Activated naive CD4-positive, alpha-beta T cell treated with anti-CD3 and anti-CD28 coated beads, Interleukin-2, amount 50 U/mL, for 72 hours (primary cell): ENCODE measurements at places on chromosomes 6 and 20.

GRCh38 chr6:158560836-158561320 lies 987 bp downstream of the TMEM181 start:
- DNase-seq, result no peak

DNA sequence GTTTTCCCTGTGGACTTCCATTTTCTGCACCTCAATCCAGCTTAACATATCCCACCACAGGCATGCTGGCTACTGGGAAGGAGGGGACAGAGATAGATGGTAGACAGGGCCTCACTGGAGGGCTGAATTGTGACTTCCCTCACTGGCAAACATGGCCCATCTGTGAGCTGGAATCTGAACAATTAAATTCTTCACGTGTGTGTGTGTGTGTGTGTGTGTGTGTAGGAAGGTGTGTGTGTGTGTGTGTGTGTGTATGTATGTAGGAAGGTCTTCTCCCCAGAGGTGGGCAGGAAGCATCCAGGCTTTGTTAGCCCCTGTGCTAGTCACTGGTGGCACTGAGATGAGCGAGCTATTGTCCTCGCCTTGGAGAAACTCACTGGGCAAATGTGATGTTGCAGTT lies 5.4 kb upstream of the TOX2 start:
- DNase-seq, result no peak

DNA sequence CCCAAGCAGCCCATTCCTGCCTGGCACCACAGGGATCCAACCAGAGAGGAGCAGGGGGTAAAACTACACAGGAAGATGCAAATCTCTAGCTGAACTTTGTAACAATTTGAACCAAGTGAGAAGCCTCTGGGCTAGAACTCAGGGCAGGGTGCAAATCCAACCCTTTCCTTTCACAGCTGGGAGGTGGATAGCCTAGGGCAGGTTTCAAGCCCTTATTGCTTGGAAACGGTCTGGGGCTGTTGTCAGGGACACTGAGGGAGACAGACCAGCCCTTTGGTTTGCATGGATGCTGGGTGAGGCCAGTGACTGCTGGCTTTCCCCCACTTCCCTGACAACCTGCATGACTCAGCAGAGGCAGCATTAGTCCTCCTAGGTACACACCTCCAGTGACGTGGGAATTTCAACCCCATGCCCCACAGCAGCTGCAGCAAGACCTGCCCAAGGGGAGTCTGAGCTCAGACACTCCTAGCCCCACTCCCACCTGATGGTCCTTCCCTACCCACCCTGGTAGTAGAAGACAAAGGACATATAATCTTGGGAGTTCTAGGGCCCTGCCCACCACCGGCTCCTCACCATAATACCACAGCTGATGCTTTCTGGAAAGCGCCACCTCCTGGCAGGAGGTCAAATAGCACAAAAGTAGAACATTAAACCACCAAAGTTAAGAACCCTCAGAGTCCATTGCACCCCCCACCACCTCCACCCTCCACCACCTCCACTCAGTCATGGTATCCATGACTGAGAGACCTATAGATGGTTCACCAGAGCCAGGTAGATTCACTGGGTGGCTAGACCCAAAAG lies 797.7 kb upstream of the MAN1A1 start:
- peak; percentile 2 for DNase-seq

DNA sequence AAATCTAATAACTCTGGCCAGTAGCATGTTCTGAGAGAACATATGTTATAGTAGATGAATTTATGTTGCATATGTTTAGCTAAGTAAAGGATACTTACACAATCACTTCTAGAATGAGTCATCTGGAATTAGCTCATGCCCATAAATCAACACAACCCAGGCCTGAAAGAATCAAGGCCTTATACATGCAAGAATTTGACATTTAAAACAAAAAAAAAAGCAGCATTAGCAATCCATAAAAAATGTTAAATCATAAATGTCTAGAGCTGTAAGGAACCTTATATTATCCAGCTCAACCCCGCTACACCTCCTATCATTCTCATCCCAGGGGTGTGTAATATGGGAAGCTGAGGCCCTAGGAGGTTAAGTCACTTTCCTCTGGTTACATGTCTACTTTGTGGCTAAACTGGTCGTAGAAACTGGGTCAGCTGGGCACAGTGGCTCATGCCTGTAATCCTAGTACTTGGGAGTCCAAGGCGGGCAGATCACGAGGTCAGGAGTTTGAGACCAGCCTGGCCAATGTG lies 105.2 kb upstream of the CARMIL1 start:
- DNase-seq, result no peak

DNA sequence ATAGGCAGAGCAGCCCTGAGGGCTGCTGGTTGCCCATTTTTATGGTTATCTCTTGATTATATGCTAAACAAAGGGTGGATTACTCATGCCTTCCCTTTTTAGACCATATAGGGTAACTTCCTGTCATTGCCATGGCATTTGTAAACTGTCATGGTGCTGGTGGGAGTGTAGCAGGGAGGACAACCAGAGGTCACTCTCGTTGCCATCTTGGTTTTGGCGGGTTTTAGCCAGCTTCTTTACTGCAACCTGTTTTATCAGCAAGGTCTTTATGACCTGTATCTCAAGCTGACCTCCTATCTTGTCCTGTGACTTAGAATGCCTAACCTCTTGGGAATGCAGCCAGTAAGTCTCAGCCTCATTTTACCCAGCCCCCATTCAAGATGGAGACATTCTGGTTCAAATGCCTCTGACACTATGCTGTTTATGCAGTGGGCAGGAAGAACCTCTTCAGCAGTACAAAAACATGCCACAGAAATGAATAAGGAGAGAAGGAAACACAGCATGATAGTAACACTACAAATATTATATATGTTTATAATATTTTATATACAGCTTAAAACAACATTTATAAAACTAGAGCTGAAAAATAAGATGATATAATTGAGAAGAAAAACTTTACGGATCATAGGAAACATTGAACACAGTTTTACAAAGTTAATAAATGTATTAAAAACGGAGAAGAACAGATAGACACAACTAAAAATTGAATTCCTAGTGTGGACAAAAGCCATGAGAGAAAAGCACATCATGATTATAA lies 58.9 kb upstream of the SAMD5 start:
- DNase-seq, result no peak

- DNase-seq, result no peak
Measured at GRCh38 chr6:66605011-66605410, 898.0 kb upstream of the EYS start.

GRCh38 chr20:21225215-21225947 lies 77.8 kb upstream of the XRN2 start:
- DNase-seq, result no peak

DNA sequence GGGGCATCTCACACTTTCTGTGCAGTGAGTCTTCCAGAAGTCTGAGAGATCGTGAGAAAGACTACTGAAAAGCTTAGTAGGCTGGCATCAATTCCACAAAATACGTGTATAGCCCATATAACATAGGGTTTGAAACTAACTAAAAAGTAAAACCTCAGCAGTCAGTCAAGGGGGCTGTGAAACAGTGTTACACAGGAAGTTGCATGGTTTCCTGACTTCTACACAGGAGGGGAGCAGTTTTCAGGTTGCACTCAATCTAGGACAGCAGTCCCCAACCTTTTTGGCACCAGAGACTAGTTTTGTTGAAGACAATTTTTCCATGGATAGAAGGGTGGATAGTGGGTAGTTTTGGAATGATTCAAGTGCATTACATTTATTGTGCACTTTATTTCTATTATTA lies 4.7 kb upstream of the LY86 start:
- no peak for DNase-seq

GRCh38 chr6:41344876-41345275 lies 9.5 kb downstream of the NCR2 start:
- no peak for DNase-seq

DNA sequence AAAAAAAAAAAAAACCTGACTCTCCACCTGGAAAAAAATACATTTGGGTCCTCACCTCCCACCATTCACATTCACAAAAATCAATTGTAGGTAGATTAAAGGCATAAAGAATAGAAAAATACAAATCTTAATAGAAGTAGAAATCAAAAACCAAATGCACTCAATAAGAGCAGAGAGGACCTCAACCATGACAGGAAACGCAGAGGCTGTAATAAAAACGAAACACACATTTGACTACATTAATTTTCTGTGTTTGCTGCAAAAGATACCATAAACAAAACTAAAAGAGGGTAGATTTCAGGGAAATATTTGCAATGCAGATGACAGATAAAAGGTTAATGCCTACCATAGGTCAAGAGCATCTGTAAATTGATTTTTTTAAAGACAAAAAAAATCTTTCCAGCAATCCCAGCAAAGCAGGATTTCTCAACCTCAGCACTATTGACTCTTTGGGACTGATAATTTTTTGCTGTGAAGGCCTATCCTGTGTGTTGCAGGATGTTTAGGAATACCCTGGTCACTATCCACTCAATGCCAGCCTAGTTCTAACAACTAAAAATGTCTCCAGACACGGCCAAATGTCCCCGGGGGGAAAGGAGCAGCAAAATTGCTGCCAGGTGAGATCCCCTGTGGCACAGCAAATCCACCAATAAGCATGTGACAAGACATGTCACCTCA lies 9.1 kb downstream of the ETV7 start:
- DNase-seq, result no peak

DNA sequence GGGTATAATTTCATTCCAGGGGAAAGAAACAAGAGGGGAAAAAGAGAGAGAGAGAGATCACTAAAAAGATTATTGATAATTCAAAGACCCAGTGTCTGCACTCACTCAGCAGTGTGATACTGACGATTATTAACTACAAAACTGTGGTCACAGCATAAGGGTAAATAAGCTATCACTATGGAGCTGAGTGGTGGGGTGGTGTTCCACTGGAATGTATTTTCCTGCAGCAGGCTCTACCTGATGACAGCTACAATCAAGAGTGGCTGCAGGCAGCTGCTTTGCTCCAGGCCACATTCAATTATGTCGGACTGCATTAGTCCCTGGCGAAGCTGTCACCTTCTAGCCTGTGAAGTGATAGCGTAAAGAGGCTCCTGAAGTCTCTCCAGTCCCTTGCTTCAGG lies 122.2 kb upstream of the TFAP2D start:
- DNase-seq, result no peak

DNA sequence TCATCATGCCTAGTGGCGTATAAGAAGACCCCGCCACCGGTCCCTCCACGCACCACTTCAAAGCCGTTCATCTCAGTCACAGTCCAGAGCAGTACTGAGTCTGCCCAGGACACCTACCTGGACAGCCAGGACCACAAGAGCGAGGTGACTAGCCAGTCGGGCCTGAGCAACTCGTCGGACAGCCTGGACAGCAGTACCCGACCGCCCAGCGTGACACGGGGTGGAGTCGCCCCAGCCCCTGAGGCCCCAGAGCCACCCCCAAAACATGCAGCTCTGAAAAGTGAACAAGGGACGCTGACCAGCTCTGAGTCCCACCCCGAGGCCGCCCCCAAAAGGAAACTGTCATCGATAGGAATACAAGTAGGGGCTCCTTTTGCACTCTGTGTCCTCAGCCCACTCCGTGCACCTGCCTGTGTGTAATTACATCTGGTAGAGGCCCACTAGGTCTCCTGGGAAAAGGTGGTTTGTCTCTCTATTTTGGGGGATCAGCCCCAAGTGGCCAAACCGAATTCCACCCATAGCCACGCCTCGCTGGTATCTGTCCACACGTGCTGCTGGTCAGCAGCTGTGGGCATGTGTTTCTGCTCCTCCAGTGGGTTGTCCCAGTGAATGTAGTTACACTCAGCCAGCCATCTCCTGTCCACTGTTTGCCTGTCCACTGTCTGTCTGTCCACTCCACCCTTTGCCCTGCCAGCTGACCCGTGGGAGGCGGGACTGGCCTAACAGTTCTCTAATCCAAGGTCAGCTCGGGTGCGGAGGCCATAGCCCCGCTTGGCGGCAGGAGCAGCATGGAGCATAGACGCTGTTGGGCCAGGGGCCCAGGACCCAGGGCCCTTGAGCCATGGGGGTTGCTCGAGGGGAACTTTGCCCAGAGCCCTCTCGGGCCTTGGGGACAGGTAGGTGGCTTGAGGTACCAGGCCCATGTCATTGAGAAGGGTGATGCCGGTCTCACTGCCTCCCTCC lies 44.3 kb upstream of the MYL9 start:
- no peak for DNase-seq

- no peak for DNase-seq
Measured at GRCh38 chr6:11779329-11780096, 910 bp upstream of the ADTRP start.

DNA sequence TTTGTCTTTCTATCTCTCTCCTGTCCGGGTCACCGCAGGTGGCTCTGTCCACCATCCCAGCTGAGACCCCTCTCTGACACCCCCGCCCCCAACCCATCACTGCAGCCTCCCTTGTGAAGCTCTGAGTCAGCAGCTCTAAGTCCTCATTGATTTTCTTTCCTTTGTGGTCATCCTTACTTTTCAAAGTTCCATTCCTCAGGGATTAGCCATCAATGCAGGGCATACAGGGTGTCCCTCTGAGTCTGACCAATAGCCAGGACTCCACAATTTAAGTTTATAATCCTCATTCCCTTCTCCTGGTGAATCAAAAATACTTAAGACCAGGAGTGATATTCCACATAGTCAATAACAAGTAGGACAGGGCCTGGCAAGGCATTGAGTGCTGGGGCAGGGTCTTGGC lies 333.3 kb upstream of the CNR1 start:
- DNase-seq, result no peak

GRCh38 chr20:48395816-48396546 lies 431.8 kb downstream of the PREX1 start:
- no peak for DNase-seq

DNA sequence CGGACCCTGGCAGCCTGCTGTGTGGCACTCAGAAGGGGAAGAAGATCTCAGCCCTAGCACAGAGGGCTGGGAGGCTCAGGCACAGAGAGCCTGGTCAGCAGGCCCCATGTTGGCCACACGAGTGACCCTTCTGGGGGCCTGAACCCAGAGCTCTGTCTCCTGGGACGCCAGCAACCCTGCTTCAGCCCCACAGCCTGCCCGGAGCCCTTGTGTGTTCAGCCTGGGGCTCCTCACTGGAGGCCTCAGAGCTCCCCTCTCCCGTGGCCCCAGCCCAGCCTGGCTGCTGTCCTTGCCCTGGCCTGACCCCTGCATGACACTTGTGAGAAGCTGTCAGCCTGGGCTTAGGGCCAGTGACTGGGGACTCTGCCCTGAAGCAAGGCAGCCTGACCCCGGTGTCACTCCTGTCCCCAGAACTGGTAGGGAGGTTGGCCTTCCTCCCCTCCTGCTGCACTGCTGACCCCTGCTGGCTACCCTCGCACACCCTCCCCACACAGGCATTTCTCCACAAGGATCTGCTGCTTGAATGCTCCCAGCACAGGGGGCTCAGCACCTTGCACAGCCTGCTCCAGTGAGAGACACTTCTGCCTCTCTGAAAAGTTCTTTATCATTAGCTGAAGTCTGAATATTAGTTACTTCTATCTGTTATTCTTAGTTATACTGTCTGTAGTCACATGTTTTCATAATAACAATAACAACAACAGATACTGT lies 15.4 kb upstream of the IP6K3 start:
- DNase-seq, result no peak

- DNase-seq, result no peak
Measured at GRCh38 chr6:123027408-123027807, 31.4 kb downstream of the CLVS2 start.

- DNase-seq, result no peak
Measured at GRCh38 chr6:79403086-79403485, 134.1 kb downstream of the LCA5 start.

DNA sequence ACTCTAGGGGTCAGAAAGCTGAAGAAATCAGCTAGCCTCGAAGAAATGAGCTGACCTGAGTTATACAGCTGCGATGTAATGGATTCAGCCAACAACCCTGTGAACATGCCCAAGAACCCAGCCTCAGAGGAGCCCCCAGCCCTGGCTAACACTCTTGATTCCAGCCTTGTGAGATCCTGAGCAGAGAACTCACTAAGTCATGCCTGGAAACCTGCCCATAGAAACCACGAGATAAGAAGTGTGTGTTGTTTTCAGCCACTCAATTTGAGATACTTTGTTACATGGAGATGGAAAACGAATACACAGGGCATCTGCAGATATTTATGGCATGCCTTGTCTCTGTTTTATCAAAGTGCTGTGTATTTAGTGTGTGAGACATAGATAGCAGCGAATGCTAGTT lies 265.2 kb downstream of the QKI start:
- DNase-seq, result no peak
